ENCODE measurements at places on chromosomes 3 and 15.

DNA sequence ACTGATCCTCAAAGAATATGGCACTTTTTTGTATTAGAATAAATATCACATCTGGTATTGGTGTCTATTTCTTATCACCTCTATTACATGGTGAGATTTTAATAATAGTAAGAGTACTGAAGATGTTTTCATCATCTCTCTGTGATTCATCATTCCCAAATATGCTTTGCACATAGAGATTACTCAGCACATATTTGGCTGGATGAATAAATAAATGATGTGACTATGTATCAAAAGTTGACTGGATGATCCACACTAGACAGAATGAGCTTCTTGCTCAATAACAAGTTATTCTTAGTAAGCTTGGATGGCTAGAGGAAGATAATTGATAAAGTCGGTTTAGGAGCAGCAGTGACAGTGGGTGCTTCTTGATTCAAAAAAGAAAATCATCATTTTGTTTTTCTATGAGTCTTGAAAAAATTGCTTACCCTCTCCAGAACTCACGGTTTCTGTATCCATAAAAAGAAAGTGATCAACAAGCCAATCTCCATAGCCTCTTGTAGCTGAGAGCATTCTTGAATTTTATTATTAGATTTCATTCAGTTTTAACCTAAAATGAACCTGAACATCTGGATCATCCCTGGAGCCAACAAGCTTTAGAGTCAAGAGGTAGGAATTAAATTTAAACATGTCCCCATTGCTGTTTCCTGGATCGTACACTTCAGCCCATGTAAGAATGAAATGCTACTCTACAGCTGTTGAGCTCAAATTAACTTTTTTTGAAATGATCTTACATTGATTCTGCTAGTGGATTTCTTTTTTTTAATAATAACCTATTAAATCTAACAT is 104.8 kb upstream of the OSTN start:
- DNase-seq = no peak

- DNase-seq = no peak
These were observed 77.1 kb downstream of the BFSP2 start for GRCh38 chr3:133476971-133477375.

- DNase-seq = no peak
These were observed 528 bp upstream of the NIT2 start for GRCh38 chr3:100333970-100334487.

GRCh38 chr3:178586076-178586475 is 49.8 kb downstream of the KCNMB2 start:
- no peak for DNase-seq

DNA sequence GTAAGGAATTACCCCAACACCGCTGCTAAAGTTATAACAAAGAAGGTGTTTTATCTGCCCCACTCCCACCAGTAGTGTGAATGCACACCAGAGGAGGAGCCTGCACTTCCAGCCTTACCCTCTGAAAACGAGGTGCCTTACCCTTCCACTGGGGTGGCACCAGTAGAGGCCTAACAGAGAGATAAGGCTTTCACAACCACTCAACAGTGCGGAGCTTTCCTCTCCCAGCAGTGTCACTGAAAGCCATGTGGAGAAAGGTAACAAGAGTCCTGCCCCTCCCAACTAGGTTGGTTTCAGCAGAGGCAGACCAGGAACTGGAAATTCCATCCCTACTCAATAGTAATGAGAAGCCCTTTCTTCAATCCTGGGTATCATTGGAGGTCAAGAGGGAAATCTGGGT is 539.2 kb downstream of the VGLL3 start:
- DNase-seq = no peak

DNA sequence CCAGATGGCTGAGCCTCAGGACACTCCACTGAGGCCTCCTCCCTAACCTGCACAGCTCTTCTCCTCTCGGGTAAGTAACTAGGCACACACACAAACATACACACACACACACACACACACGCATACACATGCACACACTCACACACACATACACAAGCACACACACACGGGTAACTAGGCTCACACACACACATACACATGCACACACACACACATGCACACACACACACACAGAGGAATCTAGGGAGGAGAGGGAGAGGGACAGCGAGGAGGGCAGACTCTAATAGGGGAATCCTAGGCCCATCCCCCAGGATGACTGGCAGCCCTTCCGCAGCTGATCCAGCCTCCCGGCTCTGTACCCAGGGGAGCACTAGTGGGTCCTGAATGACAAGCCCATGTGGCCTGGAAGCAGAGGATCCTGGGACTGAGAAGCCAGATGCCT is 177.4 kb upstream of the LINGO1 start:
- DNase-seq = no peak

- DNase-seq = no peak
These were observed 260.2 kb downstream of the EPHA6 start for GRCh38 chr3:97074546-97074945.

GRCh38 chr15:94327356-94327936 is 96.1 kb downstream of the MCTP2 start:
- no peak for DNase-seq

- no peak for DNase-seq
These were observed 889.8 kb upstream of the NR2F2 start for GRCh38 chr15:95440712-95441111.

DNA sequence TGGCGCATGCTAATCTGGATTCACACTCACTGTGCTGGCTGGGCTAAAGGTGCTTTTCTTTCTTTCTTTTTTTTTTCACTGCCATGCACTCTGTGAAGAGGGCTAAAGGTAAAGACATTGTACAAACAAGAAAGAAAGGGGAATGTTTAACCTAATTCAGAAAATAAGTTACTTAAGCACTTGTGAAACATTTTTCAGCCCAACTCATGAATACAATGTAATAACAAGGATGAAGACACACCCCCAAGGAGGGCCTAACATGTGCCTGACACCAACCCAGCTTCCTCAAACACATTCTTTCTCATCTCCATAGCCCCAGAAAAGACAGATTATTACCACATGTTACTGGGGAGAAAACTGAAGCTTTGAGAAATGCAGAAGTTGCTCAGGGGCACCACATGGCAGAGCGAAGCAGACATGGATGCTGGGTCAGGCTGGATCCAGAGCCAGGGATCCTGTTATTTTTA is 5.7 kb downstream of the STIMATE start:
- no peak for DNase-seq

- DNase-seq = no peak
These were observed 212.7 kb downstream of the PDZRN3 start for GRCh38 chr3:73411993-73412392.

DNA sequence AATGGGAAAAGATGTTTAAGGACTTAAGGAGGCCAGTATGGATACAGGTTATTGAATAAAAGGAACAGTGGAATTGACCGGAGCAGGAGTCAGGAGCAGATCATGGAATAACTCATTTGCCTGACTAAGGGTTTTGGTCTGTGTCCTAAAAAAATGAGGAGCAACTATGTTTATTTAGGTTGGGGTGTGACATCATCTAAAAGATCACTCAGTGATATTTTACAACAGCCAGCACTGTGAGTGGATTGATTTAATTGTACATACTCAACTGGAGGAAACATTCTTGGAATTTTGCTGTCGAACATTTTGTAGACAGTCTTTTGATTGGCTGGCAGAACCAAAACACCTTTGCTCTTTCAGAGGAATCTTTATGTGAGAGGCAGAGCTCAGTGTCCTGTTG is 348.6 kb upstream of the CDIN1 start:
- DNase-seq = no peak

GRCh38 chr15:78197632-78198031 is 36.7 kb downstream of the ACSBG1 start:
- DNase-seq = no peak

DNA sequence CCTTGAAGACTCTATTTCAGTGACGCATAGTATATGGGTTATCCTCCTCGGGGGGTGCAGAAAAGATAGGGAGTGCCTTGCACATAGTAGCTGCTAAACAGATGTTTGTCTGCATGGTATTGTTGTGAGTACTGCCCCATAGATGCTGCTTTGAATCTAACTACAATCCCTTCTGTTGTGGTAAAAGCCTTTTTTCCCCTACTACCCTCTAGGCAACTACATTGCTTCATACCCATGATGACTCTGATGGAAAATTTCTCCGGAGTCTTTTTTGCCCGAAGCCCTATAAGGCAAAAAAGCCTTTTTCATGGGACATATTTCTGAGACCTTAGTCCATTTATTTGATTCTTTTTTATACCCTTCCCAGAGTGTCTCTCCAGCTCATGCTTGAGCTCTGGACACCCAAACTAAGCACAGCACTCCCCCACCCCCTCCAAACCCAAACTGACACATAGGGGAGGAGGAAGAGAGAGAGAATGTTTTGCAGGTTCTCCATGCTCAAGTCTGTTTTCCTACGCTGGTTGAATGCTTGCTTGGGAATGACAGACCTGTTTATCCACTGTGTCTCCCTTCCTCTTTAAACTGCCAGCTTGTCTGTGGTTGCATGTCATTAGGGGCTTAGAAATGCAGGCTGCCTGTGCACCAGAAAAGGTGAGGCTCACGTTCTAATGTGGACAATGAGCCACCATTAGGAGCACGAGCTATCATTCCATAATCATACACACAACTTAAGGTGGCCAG is 52.9 kb downstream of the LRTM1 start:
- DNase-seq = no peak

DNA sequence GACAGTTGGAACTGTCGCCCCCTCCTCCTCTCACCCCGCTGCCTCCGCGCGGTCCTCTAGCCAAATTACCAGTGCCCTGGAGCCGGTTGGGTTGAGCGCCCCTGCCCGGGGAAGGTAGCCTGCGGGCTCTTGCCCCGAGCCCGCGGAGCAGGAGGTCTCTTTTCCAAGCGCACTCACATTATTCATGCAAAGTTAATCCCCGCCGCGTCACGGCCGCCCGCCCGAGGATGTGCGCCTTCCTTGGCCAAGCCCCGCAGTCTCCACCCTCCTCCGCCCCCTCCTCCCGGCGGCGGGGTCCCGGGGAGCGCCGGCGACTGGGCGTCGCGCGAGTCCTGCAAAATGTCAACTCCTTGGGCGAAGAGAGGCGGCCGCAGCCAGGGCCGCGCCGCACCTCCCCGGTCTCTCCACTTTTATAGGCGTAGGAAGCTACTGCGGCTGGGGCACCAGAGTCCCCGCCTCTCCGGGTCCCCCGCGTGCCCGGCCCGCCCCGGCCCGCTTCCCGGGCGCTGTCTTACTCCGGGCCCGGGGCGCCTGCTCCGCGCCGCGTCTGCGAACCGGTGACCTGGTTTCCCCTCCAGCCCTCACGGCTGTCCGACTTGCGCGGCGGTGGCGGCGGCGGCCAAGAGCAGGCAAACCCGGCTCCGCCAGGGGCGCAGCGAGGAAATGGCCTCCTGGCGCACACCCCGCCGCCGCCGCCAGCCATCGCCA is at the start of gene THRB:
Gene THRB (minus strand): TSS at position 233 of the 708 bp plus-strand sequence.
- no peak for DNase-seq

GRCh38 chr3:117285737-117286136 is 576.2 kb downstream of the TUSC7 start:
- DNase-seq = no peak

DNA sequence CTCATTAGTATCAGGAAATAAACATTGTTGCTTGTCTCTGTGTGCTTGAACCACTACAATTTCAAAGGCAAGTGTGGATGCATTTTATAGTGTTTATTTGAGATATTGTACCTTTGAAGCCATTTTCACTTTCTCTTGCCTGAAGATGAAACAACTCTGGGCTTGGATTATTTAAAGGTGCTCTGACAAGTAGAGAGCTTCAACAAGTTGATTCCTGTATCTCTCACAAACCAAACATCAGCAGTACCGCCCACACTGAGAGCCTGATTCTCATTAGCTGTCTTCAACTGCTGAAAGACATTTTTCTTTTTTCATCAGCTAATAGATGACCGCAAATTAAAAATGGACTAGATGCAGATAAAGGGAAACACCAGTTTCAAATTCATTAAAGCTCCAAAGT is 806 bp upstream of the CERS3 start:
- DNase-seq = no peak

- DNase-seq = no peak
These were observed 9.1 kb downstream of the ZDHHC3 start for GRCh38 chr3:44966795-44967278.

- no peak for DNase-seq
These were observed 8.3 kb downstream of the MAPKBP1 start for GRCh38 chr15:41782371-41783282.

- no peak for DNase-seq
These were observed 83.5 kb downstream of the SV2B start for GRCh38 chr15:91183596-91183995.

DNA sequence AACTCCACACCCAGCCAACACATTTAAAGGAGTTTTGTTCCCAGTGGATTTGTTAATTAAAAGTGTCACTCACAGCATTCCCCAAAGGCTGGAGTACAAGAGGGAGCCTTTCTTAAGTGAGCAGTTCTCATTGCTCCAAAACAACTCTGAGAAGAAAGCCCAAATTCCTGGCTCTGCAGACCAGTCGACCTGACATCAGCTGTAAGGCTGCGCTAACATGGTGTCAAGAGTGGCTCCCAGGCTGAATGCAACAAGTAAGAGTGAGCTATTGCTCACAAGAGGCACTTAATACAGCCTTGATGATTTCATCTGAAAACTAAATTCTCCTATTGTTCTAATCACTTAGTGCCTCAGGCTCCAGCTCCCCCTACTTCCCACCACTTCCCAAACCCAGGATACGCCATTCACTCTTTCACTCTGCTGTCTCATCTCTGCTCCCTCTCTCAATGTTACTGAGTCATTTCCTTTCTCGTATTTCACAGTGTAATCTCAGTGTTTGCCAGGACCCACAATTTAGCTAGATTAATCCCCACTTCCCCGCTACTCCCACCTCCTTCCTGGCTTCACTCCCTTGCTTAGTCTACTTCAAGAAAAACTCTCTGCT is 81.8 kb downstream of the WWTR1 start:
- no peak for DNase-seq

DNA sequence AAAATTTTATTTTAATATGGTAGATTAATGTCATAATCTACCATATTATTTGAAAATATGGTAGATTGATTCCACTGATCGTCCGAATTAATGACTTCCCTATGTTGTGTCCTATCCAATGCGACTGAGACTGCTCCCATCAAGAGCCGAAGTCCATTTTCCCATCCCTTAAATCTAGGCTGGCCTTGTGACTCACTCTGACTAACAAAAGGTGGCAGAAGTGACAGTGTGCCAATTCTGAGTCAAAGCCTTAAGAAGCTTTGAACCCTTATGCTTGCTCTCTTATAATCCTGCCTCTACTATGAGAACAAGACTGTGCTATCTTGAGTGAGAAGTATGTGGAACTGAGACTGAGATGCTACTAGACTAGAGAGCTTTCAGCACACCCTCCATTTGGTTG is 387.2 kb downstream of the ROBO1 start:
- no peak for DNase-seq

- peak; percentile 40 for DNase-seq
These were observed 561 bp downstream of the SIDT1 start for GRCh38 chr3:113532698-113533533.

DNA sequence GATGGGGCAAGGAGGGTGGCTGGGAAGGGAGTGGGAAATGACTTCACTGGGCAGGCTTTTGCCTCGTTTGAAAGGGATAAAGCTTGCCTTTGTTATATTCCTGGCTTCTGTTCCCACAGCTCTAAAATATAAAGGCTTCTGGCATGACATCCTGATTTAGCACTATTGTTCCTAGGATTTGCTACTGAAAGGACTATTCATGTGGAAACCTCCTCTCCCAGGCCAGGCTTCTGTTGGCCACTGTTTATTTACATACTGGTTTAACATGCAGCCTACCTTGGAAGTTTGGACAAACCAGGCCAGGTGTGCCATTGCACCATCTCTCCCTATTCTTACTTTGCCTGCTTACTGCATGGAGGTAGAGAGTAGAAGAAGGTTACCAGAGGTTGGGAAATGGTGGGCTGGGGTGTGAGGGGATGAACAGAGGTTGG is 2.4 kb upstream of the LMCD1 start:
- DNase-seq = no peak

Data from CD4-positive, alpha-beta T cell treated with Interleukin-6 at 100 ng/mL for 8 hours (primary cell).